Tibial nerve (tissue), 4 donors: ENCODE measurements at places on chromosomes 1 and 21. TPM values are rescaled to one million over a fixed set of nuclear protein-coding genes. Genes with fewer than 3 reads are reported as not detected.

Gene PTGER3
- total RNA-seq = 36.4 TPM

Gene MAEL
- total RNA-seq = not detected

Gene CD1D
- total RNA-seq = 2.6 TPM

- no peaks in the 10 kb centered on the region for H3K4me1 ChIP-seq
- H3K27ac ChIP-seq = peak overlapping the region; percentile 47
- no peak overlapping the region for H3K4me3 ChIP-seq
- DNase-seq = no peak
Measured at GRCh38 chr1:85568151-85568550, 12.4 kb upstream of the CCN1 start.

DNA sequence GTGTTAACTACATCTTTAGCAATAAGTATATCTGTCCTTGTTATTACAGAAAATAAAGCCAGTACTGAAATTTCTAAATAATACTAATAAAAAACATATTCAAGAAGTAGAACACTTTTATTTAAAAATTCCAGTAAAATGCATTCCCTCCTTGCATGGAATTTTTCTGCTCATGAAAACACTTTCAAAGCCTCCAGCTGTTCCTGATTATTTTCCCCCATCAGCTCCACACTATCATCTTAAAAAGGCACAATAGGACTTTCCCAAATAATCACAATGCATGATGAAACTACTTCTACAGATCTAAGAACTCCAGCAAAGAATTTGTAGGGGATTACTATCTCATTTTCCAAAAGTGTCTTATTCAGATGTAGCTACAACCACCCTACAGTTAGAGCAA is 162.6 kb upstream of the USP25 start:
- H3K27me3 ChIP-seq = no peaks in the 10 kb centered on the region
- H3K27ac ChIP-seq = no peak overlapping the region
- no peak overlapping the region for H3K4me3 ChIP-seq
- H3K4me1 ChIP-seq = no peaks in the 10 kb centered on the region

GRCh38 chr1:94314222-94314858 is 77.0 kb upstream of the ARHGAP29 start:
- H3K27me3 ChIP-seq = no peaks in the 10 kb centered on the region
- H3K4me3 ChIP-seq = no peak overlapping the region
- no peak for DNase-seq
- H3K36me3 ChIP-seq = no peaks in the 10 kb centered on the region
- no peaks in the 10 kb centered on the region for H3K4me1 ChIP-seq
